Activated CD8-positive, alpha-beta T cell treated with anti-CD3 and anti-CD28 coated beads for 36 hours (primary cell): ENCODE measurements at places on chromosomes 12 and 14.

DNA sequence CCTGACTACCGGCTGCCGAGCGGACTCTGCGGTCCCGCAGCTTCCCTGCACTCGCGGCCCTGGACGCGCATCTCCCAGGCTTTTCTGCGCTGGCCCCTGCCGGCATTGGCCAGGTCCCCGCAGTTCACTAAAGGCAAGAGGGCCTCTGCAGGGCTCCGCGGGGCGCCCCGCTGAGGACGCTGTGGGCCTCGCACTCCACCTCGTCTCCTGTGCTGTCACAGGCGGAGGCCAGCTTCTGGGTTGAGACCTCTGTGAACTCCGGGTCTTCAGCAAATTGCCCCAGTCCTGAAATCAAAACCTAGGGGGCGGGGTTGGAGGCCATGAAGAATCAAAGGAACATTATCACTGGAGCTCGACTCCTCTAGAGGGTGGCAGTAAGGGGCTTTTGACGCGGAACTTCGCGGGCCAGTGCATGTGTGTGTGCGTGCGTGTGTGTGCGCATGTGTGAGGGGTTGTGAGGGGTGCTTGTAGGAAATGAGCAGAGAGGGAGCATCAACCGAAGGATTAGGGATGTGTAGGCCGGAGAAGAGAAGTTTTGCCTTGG lies 68.5 kb upstream of the CAPRIN2 start:
- DNase-seq, result peak; percentile 57

DNA sequence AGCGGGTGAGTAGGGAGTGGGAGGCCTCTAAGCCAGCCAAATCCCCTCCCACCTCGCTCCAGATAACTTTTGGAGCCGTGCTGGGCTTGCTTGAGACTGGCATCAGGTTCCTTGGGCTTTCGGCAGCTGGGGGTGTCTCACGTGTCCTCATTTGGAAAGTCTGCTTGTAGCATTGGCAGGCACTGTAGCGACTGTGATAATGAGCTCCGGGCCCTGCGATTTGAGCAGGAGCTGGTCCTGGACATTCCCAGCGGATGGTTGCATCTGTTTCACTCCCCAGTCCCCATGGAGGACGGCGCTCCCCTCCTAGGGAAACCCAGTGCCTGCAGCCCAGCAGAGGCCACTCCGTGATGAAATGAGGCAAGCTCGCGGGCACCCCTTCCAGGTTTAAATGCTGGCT lies 49.4 kb downstream of the DGLUCY start:
- no peak for DNase-seq

DNA sequence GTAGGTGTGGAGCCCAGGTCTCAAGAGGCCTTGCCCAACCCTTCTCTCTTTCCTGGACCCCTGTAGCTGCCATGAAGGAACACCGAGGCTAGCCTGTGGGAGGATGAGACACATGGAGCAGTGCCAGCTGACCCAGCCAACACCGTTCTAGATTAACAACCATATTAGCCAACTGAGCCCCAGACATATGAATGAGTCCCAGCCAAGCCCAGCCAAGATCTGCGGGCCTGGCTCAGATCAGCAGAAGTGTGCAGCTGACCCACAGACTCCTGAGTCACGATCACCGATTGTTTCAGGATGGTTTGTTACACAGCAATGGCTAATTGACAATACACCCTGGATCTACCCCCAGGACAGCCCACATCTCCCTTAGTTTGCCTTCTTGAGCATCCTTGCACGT lies 82.1 kb downstream of the NTF3 start:
- no peak for DNase-seq

DNA sequence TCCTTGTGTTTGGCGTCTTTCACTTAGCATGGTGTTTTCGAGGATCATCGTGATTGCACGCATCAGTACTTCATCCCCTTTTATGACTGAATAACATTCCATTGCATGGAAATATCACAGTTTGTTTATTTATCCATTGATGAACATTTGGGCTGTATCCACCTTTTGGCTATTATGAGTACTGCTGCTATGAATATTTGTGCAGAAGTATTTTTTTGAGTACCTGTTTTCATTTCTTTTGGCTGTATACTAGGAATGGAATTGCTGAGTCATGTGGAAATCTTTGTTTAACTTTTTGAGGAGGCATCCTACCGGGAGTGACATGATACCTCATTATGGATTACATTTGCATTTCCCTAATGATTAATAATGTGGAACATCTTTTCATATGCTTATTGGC lies 66.4 kb downstream of the WNK1 start:
- DNase-seq, result no peak

GRCh38 chr14:92040431-92041051 lies 682 bp upstream of the TRIP11 start:
- DNase-seq, result peak; percentile 5
